ENCODE measurements at places on chromosomes 12 and 14. TPM values are rescaled to one million over a fixed set of nuclear protein-coding genes. Genes with fewer than 3 reads are reported as not detected.

GRCh38 chr14:65351493-65352194, 60.9 kb upstream of the FUT8 start:
- DNase-seq = no peak

GRCh38 chr12:102421802-102422583, 58.4 kb downstream of the IGF1 start:
- no peak for DNase-seq

- DNase-seq = no peak
These were observed 39.1 kb downstream of the CORO1C start for GRCh38 chr12:108691998-108692808.

HOXC13 gene
- total RNA-seq = not detected

TBX3 gene
- 37.2 TPM for total RNA-seq

NTN4 gene
- total RNA-seq = 20.7 TPM

GRCh38 chr14:78162202-78162601, 8.0 kb upstream of the NRXN3 start:
- no peak for DNase-seq

GRCh38 chr14:103330536-103330935, 3.5 kb upstream of the EIF5 start:
- DNase-seq = no peak

C12orf50 gene
- 0.05 TPM for total RNA-seq

DNA sequence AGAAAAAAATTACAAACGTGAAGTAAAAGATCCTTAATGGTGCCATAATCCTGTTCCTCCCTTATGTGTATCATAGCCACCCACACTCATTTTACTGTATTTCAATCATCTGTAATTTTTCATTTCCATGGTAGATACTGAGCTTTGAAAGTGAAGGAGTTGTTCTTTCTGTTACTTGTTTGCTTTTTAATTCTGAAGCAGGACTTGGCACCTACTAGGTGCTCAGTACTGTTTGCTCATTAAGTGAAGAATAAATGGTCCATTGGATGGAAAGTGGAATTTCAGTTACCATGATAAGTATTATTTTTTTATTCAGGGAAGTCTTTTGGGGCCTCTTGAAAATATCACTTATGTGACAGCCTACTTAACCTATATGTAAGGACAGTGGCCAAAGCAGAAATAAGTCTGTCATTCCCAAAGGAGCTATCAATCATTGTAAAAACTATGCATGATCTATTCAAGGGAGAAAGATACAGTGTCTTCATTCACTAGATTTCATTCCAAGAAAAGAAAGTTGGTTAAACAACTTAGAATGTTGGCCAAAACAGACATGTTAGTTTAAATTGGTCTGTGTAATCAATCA, 1244.4 kb upstream of the SEL1L start:
- no peak for DNase-seq

DNA sequence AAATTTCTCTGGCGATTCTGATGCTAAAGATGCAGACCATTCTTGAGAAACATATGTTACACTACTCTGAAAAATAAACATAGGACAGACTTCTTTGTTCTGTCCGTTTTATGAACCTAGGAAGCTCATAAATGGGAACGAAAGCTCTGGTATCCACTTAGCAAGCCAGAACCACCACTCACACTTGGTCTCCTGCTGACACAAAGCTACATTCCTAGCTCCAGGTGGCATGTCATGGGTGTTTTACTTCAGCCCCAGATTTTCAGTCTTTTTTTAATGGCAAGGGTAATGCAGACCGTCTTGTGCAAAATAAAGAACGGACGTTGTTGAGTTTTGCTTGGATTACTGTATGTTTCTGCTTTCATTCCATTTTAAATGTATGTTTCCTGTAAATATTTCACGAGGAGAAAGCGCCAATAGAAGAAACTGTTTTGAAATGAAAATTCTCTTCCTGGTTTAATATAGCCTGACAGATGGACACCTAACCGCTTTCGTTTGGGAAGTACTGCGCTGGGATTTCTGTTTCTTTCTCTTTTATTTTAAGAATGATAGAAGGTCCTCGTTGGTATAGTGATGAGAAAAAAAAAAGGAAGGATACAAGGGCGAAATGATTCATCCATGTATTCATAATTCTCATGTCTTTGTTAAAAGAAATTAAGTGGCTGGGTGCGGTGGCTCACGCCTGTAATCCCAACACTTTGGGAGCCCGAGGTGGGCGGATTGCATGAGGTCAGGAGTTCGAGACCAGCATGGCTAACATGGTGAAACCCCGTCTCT, 871 bp upstream of the COQ5 start:
- no peak for DNase-seq
